ENCODE measurements at places on chromosomes 5 and 9.

DNA sequence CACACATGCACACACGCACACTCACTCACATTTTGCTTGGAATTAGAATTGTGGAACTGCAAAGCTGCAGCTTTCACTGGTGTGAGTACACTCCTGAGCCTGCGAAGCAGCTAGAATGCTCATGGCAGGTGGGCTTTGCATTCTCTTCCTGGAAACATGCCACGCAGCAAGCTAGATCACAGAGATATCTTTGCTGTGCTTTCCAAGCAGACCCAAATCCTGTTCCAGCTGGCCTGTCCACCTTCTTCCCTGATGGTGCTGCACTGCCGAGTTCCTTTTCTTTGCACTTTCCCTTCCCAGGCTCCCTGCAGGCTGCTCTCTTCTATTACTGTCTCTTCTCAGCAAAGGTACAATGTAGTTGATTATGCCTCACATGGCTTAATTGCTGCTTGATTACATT is 92.7 kb upstream of the CKMT2 start:
- no peak for DNase-seq

DNA sequence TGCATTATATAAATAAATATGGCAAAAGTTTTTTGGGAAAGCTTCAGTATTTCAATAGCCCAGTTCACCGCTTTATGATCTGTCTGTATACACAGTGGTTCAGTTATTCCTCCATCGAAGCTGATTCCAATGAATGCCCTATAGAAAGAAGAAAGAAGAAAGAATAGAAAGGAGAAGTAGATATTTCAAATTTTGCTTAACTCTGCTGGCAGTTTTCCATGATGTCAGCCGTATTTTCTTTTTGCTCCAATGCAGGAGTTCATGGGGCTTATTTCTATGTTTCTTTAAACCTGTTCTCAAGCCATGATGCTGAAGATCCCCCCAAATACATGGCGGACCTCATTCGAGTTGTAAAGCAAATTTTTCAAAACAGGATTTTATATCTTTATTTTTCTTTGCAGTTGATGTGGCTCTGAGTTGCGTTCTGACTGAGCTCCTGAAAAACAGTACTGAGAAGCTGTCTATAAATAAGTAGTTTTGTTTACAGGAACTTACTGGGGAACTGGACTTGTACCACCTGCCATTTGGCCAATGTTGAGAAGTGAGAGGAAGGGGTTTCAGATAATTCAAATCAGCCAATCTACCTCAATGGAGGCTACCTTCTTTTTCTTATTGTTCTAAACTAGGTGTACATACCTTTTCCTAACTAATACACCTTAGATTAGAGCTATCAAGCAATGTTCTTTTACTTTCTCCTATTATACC is 418.5 kb upstream of the MEF2C start:
- no peak for DNase-seq

DNA sequence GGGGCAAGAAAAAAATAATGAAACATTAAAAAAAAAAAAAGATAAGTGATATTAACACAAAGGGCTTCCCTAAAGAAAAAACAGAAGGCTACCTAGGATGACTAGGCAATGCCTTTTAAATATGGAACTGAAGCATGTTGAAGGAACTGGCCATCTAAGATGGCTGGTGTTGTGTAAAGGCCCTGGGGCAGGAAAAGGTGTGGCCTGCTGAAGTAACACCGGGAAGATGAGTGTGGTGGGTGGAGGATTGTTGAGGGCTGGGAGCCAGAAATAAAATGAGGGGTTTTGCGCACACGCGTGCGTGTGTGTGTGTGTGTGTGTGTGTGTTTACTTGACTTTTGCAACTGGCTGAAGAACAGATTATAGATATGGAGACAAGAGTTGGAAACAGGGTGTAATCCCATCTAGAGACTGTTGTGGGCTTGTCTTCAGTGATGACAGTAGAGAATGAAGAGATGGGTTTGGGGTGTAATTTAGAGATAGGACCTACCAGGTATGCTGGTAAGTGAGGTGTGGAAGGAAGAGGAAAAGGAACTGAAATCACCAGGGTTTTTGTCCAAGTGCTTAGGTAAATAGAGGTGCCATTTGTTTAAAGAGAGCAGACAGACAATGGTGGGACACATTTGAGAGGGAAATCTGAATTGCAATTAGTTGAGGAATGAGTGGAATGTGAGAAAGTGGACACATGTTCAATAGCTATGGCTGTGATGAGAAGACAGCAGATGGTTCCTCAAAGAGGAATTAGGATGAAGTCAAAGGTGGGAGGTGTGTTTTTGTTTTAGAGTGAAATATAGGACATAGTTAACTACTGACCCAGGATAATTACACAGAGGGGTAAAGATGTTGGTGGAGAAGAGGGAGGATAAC is 33.9 kb downstream of the RAD23B start:
- DNase-seq: no peak

DNA sequence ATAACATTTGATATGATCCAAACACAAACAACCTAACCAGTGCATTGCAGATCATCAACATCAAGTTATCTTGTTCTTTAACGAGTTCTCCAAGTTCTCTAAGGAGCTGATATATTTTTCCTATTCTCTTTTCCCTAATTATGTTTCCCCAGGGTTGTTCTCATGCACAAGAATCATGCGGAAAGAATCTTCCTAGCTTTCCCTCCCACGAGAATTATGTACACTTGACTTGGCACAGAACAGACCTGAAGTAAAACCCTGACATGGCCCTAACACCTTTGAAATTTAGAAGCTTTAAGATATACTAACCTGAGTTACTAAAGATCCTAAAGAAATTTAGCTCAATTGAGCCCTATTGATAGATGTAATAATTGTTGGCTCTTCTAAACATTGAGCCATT is 110.7 kb upstream of the FST start:
- DNase-seq: no peak

DNA sequence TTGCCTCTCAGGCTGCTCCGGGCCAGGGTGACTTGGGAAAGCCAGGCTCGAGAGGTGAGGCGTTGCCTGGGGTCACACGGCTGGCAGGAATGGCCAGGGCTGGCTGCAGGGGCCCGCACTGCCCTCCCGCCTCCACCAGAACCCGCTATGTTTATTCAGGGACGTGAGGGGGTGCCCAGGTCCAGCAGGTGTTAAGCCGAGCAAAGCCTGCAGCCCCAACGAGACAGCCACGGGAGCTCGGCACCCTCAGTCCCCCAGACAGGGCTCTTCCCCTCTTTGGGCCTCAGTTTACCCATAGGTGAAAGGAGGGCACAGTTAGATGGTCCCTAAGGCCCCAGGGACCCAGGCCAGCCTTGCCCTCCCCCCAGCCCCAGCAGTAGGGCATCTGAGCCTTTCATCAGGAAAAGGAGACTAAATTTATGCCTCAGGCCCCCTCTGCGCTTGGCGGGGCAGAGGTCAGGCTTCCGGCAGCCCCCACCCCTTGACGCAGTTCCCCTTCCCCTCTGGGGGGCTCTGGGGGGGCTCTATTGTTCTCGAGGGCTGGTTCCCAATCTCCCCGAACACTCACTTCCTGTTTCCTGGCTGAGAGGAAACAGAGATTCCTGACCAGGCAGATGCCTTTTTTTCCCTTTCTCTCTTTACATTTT is 7.1 kb upstream of the EGFL7 start:
- DNase-seq: no peak

DNA sequence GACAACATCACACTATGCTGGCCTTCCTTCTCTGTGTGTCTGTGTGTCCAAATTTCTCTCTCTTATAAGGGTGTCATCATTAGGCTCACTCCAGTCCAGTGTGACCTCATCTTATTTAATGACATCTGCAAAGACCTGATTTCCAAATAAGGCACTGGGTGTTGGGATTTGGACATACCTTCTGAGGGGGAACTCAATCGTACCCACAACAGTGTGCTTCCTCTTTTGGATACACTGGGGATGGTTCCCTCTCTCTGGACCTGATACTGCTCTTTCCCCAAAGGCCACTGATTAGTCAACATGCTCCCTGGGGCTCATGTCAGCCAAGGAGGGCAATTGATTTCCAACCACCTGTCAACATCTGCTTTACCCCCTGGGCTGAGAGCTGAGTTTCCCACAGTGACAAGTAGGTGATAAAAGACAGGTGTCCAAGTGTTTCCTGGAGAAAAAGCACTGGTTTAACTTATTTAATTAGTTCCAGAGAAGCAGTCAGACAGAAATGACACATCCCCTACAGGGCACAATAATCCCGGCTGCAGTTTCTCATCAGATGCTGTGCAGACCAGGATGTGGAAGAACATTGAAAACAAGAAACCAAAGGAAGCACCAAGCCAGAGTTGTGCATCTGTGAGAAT is 17.8 kb upstream of the CEP72 start:
- no peak for DNase-seq

- DNase-seq: no peak
Measured at GRCh38 chr9:91992461-91993041, 42.5 kb upstream of the ROR2 start.

DNA sequence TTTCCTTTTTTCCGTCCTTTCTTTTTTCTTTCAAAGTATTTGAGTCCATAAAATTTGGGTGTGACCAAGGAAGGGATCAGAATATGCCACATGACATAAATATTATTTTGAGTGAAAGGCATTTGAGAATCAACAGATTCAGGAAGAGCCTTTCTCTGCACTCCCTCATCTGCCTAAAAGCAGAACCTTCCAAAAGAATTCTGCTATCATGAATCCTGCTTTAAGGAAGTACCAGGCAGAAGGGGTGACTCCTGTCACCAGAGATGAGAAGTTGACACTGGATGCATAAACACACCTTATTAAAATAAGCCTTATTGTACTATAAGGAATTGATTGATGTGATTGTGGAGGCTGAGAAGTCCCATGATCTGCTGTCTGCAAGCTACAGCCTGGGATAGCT is 196.7 kb downstream of the SREK1 start:
- no peak for DNase-seq

DNA sequence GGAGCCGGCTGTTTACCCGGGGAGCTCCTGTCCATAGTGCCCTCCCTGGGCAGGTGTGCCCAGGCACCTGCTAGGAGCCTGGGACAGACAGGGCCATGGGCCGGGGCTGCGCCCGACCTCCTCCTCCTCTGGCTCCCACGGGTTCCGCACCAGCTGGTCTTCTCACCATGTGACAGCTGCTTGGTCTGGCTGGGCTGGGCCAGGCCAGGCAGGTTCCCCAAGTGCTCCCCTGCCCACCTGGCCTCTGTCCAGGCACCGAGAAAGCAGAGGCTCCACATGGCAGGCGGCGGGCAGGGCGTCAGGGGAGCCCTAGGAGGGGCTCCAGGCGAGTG is 60.0 kb downstream of the OLFM1 start:
- no peak for DNase-seq

GRCh38 chr5:173920866-173921555 is 32.9 kb downstream of the CPEB4 start:
- DNase-seq: no peak

- DNase-seq: no peak
Measured at GRCh38 chr5:33852319-33852718, 39.5 kb downstream of the ADAMTS12 start.

Data from activated gamma-delta T cell treated with Interleukin-2 at 50 U/mL for 16 hours (primary cell).